EH (cell line): ENCODE measurements at places on chromosomes 16 and 17.

GRCh38 chr16:72044296-72044695, 10.0 kb upstream of the HP start:
- no peak for DNase-seq

DNA sequence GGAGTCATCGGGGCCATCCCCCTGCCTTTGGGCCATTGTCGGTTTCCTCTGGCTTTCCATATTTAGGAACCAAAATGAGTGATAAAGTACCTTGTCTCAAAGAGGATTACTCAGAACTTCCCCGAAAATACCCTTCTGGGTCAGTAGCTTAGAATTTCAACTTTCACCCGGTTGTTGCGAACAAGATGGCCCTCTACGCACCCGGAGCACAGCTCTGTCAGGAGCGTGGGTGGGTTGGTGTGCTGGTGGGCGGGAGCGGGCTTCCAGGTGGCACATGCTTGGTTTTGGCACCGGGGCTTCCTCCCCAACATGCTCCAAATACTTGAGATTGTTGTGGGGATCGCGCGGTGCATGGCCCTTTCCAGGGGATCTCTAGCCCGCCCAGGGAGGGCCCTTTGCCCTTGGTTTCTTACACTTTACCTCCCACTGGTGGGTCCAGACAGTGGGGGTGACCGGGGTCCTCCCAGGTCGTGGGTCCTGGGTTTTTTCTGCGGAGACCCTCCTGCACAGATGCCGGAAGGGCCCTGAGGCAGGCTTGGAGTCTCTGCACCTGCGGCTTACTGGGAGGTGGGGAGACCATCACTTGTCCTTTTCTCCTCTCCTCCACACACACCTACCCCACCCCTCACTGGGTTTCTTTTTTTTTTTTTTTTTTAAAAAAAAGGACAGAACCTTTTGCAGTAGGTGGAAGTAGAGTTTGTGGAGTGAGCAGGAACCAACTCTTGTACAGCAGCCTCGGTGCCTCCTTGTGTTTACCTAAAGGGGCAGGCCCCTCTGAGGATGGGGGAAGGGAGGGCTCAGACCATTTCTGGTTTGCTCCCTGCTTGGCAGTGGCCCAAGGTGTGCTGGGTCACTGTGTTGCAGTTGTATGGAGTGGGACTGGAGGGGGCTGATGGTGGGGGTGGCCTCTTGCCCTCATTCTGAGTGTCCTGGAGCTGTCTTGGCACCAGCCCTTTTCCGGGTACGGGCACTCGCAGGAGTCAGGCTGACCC, 142.1 kb downstream of the SEC14L1 start:
- DNase-seq, result no peak

GRCh38 chr17:73105431-73105830, 12.9 kb upstream of the SLC39A11 start:
- no peak for DNase-seq

- no peak for DNase-seq
Observed at GRCh38 chr16:1338855-1339675, 5.6 kb downstream of the BAIAP3 start.

- no peak for DNase-seq
Observed at GRCh38 chr16:85927959-85928358, 29.0 kb downstream of the IRF8 start.

- no peak for DNase-seq
Observed at GRCh38 chr17:76689859-76690258, 20.9 kb downstream of the MXRA7 start.
